ENCODE measurements at places on chromosomes 4 and X.

GRCh38 chrX:139909712-139910111, 23.1 kb downstream of the ATP11C start:
- DNase-seq: no peak

- DNase-seq: peak; percentile 8
Observed at GRCh38 chr4:40149960-40150385, 46.9 kb upstream of the RHOH start.

DNA sequence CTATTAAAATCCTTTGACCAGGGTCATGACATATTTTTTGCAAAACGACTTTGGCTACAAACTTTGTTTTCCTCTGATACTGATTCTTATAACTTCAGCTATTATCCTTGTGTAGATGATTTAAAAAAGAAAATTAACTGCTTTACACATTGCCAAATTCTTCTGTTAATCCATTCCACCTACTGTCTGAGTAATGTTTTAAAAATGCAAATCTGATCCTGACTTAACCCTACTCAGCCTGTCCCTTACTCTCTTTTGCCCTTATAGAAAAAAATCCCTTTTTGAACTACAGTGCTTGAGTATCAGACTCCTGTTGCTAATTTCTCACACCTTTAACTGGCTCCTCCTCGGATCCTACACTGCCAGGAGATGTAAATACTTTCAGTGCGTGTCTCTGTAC, 723.1 kb downstream of the ADGRL3 start:
- DNase-seq: no peak

- no peak for DNase-seq
Observed at GRCh38 chr4:42466273-42466844, 69.1 kb downstream of the SHISA3 start.

DNA sequence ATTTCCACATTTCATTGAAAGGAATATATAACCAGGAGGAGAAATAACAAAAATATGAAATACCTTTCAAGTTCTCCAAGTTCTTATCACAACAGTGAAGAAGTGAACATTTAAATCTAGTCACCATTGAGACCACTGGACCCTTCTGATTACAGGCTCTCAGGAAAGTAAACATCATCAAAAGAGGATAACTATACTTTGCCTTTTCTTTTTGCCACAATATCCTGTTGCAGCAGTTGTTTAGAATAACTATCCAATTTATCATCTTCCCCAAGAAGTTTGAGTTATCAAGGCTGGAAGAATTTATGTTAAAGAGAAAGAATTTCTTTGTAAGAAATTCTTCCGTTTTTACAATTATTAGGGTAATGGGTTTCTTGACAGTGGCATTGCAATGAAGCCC, 3.6 kb downstream of the LRP2BP start:
- DNase-seq: no peak

DNA sequence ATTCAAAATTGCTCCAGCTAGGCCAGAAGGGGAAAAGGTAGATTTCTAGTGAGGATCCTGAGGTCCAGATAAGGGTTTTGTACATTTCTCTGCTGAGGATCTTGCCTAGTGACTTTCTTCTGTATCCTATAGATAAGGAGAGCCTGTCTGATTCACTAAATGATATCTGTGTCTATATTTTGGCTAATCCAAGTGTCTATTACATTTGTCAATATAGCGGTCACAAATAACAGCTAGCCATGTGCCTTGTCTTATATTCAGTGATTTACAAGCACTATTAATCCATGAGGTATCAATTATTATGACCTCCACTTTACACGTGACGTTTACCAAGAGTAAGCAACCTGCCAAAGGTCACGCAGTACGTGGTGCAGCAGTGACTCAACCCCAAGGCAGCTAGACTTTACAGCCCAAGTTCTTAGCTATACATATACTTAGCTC, 41.6 kb downstream of the TMEM165 start:
- DNase-seq: no peak
